Activated CD8-positive, alpha-beta T cell treated with anti-CD3 and anti-CD28 coated beads, Interleukin-2, amount 10 ng/mL, durations not matched to agents 7 days and 5 days (primary cell): ENCODE measurements at places on chromosomes 13 and 19.

DNA sequence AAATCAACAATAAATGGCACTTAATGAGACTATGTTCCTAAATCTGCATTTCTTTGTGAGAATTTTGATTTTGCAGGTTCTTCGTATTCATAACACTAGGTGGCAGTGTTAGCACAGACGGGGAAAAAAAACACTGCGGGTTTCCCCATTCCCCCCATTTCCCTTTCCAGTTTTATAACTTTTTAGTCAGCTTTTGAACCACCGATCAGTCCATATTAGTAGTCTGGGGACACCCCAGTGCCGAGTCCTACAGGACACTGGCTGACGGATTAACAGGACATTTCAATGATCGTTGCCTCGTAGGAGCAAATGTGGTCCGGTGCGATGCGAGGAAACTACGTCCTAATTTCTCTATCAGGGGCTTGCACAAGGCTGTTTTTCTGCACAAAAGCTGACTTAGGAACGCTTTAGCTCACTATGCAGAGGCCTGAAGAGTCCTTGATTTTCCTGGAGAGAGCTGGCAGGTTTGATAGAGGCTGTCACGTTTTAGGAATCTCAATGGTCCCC, 234.3 kb downstream of the LMO7 start:
- DNase-seq, result no peak

DNA sequence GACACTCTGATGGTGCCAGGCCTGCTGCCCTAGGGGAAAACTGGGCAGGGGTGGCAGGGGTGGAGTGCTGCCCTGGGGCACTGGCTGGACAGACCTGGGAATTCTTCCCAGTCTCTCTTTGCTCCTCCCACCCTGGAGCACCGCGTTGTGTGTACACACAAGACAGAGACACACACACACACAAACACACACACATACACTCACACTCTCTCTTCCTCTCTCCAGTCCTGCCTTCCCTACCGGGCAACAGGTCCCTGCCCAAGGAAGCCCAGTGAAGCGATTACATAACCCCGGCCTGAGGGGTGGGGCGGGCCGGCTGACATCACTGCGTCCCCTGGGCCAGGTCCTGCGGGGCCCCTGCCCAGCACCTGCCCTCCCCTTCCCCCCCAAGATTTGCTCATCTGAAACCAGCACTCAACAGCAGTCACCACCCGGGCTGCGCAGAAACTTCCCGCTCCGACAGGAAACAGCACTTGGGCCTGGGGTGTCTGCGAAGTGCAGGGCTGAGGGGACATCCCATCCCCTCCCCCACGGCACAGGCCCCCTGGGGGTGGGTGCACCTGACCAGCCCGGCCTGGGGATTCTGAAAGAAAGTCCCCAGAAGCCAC, 1.2 kb downstream of the MKNK2 start:
- DNase-seq, result peak; percentile 74

DNA sequence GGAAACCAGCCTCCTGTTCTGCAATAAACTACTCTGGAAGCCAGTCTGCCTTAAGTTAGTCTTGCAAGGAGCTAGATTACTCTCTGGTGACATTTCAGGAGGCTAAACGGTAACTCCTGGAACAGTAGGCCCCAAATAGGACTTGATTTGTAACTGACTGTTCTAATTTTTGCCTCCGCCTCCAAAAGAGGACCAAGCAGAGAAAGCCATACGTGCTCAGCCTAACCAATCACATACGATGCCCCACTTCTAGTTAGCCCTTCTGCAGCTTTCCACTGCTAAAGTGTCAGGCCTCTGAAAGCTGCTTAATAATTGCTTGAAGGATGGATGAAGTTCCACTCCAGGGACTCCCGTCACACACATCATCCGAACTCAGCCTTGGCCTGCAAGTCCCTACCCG, 744 bp downstream of the ZNF805 start:
- DNase-seq, result no peak

- DNase-seq, result no peak
Measured at GRCh38 chr13:78029901-78030300, 111.3 kb upstream of the EDNRB start.

GRCh38 chr13:112806739-112807652, 117.2 kb downstream of the ATP11A start:
- DNase-seq, result no peak

- peak; percentile 73 for DNase-seq
Measured at GRCh38 chr19:45404557-45405434, at the start of gene PPP1R13L. TSS of gene PPP1R13L (minus strand) at chr19:45405069. CDS start at chr19:45398318, 6,751 bp downstream.

DNA sequence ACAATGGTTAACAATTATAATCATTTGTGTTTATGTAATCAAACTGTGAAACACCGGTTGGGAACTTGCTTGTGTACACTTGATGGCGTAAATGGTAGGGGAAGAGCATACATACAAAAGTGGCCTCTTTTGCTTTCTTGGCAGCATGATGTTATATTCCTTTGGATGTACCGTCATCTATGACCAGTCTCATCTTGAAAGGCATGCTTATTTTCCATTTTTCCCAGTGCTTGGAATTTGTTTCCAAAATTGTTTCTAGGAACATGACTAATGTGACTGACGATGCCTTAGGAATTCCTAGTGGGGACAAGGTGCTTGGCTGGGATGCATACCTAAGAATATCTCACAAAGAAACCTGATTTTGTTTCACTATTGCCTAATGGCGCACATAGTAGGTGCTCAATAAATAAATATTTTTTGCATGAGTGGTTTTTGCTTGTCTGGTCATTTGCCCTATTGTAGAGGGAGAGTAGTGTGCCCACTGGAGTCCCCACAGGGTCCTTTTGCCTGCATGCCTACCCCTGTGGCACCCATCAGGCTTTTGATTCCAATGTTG, 45.5 kb downstream of the SAE1 start:
- no peak for DNase-seq

DNA sequence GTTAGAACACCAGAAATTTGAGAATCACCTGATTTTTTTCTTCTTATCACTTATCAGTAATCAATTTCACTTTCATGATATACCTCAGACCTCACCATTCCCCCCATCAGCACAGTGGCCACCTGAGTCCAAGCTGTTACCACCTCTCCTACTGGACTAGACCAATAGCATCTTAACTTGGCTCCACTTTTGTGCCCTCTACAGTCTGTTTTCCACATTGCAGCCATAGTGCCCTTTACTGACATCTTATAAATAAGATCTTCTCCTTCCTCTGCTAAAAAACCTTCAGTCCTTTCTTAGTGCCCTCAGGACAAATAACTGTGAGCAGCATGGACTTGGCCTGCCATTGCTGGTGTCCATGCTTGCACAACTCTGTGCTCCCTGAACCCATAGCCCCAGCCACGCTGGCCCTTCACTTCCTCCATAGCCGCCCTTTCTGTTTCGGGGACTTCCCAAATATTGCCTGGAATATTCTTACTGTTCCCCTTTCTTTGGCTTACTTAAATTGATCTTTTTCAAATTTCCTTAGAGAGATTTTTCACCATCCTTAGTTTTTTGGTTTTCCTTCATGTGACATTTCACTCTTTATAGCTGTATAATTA, 380.8 kb downstream of the LMO7 start:
- peak; percentile 39 for DNase-seq
